ENCODE measurements at places on chromosomes 16 and 17.

GRCh38 chr17:71084838-71085237 is 915.5 kb downstream of the KCNJ2 start:
- DNase-seq: no peak

- DNase-seq: no peak
Observed at GRCh38 chr17:82929676-82930042, 89.8 kb upstream of the ZNF750 start.

GRCh38 chr16:79598348-79599181 is 2.0 kb downstream of the MAF start:
- no peak for DNase-seq

- DNase-seq: no peak
Observed at GRCh38 chr17:9645851-9646545, 681 bp downstream of the USP43 start.

- DNase-seq: no peak
Observed at GRCh38 chr17:41339571-41340172, 11.0 kb downstream of the KRT33A start.

DNA sequence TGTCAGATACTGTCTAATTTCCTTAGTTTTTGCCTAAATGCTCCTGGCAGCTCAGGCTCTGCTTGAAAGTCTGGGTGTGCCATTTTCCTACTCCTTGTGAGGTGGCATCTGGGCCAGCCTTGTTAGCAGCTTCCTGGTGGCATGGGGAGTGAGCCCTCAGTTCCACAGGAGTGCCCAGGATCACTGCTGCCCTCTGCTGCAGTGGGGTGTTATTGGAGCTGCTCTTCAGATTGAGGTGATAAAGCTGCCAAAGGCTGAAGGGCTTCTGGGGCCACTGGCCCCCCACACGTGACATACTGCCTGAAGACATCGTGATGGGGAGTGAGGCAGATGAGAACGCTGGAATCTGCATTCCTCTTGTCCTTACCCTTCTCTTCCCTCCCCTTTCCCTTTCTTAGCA is 27.4 kb downstream of the CEP95 start:
- no peak for DNase-seq

- no peak for DNase-seq
Observed at GRCh38 chr16:79571065-79571902, 29.3 kb downstream of the MAF start.

DNA sequence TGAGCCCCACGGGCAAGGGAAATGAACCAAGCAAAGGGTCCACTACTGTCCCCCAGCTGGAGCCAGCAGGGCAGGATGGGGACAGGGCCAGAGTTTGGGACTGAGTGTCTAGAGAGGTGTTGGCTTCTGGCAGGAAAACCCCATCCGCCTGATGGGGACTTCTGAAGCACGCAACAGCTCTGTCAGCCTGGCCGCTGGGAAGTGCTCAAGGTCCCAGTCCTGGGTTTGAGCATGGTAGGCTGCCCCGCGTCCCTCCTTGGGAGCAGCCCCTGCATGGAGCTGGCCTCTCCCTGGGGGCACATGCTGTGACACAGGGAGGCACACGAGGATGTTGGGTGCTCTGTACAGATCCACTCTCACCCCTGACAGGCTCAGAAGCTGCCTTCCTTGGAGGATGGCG is 14.6 kb downstream of the ACE start:
- DNase-seq: no peak

- peak; percentile 38 for DNase-seq
Observed at GRCh38 chr16:67430977-67431774, at the start of gene HSD11B2. Gene HSD11B2 (plus strand): TSS chr16:67431121. CDS start chr16:67431249, 128 bp downstream.

GRCh38 chr17:8844229-8845218 is 22.9 kb downstream of the PIK3R6 start:
- DNase-seq: no peak

DNA sequence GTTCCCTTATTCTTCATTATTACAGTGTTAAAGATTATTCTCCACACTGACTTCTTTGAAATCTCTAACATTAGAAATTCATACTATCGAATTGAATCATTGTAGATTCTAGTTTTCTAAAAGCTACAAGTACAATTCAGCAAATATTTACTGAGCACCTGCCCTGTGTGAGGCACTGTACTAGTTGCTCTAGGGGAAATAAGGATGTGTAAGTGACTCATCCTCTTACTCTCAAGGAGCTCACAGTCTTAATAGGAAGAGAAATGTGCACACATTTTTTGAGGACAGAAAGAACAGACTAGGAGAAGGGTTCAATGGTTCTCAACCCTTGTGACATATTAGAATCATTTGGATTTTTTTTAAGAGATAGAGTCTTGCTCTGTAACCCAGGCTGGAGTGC is 7.7 kb upstream of the SLFN12L start:
- no peak for DNase-seq

DNA sequence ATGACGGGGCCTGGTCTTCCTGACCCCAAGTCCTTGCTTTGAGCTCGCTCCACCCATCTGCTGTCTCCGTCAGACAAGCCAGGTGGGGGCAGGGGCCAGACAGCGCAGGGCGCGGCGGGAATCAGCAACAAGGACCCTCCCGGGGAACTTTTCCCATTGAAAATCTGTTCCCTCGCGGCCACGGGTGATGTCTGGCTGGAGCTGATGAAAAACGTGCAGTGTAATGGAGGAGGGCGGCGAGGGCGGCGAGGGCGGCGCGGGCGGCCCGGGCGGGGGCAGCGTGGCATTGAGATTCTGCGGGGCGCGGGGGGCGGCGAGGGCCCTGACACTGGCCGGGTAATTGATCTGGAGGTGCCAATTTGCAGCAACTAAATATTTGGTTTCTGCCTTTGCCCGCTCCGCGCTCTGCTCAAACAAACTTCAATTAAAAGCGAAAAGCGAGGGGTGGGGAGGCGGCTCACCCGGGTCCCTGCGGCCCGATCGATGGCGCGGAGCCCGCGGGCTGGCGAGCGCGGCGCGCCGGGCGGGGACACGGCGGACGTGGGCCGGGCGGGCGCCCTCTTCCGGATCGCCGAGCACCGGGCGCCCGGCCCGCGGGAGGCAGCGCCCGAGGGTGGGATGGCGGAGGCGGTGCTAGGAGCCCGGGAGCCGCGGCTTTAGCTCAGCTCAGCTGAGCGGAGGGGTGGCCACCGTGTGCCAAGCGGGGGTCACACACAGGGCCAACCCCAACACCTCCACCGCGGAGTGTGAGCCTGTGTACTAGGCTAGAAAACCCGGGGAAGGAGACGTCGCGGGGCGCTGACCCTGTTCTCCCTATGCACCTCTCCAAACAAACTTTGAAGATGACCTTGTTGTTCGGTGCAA is 32.4 kb downstream of the DCAKD start:
- no peak for DNase-seq

GRCh38 chr16:27401768-27402568 is at the start of gene IL21R:
Gene IL21R (plus strand): TSS chr16:27402174. CDS start chr16:27430072, 27,898 bp downstream.
- peak; percentile 14 for DNase-seq

DNA sequence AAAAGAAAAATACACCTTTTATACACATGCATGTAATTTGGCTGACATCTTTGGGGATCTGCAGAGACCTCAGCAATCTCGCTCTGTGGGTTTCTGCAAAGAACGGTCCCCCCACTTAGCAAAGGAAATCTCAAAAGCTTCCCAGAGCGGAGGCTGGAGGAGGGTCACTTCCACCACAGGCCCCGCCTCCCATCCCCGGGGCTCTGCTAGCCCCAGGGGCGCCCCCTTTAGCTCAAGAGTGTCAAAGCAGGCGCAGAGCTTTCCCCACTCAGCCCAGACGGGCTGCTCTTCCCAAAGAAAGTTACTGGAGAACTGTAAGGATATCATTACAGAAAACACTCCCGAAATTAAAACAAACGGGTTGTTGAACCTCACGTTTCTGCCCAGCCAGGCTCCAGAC is 11.4 kb downstream of the SLC13A5 start:
- no peak for DNase-seq

DNA sequence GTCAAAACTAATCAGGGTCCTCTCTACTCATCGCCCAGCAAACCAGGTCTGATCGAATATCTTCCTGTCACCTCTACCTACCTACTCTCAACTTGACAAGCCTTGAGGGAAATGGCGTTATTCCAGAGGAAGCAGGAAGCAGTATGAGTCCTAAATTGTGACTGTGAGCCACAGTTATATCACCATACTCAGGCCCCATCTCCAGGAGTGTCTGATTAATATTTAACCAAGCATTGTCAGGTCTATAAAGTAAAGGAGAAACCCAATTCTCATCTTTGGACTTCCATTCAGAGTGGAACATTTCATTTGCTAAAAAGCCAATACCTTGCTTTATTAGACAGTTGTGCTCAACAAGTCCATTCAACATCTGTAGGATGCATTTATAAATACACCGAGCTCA is 17.8 kb upstream of the CLEC3A start:
- no peak for DNase-seq

GRCh38 chr17:3669548-3669947 is 936 bp downstream of the EMC6 start:
- DNase-seq: no peak

DNA sequence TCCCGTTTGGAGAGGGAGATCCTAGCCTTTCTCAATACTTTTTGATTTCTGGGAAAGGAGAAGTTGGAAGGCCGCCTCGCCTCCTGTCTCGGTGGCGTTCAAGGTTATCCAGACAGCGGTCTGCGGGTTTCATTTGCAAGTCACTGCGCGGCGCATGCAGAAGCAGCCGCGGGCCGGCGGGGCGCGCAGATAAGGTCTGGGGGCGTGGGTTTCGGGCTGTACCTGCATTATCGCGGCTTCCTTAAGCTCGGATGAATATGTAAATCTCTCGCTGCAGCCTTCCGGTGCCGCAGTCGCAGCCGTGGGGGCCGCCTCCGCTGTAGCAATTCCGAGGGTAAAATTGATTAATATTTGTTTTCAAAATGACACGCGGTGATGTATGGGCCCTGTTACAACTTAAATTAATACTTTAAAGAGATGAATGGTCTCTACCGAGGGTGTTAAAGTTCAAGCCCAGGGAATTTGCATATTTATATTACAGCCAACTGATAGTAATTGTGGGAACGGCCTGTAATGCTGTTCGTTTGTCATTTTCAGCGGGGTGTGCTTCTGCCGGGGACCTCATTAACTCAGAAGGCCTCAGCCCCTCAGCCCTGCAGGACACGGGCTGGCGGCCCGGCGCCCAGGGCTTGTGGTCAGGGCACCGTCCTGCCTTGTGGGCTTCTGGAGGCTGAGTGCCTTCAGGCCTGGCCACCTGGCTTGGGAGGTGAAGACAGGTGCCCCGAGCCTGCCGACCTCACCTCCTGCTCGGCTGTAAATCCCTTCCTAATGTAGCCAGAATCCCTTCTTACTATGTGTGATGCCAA is 99.4 kb downstream of the CYLD start:
- DNase-seq: no peak

GRCh38 chr16:24995469-24995868 is 19.7 kb downstream of the ARHGAP17 start:
- DNase-seq: no peak

DNA sequence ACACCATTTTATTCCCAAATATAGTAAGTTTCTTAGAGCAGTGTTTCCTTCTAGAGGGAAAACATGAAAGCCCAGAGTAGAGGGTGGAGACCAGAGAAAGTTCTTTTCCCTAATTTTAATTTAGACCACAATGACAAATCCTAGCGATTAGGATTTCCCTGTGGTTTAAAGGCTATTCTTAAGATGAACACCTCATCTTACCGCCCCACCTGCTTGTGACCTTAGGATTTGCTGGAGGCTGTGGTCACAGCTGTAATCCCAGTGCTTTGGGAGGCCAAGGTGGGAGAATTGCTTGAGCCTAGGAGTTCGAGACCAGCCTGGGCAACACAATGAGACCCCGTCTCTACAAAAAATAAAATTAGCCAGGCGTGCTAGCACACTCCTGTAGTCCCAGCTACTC is 51.1 kb downstream of the GPRC5B start:
- no peak for DNase-seq

DNA sequence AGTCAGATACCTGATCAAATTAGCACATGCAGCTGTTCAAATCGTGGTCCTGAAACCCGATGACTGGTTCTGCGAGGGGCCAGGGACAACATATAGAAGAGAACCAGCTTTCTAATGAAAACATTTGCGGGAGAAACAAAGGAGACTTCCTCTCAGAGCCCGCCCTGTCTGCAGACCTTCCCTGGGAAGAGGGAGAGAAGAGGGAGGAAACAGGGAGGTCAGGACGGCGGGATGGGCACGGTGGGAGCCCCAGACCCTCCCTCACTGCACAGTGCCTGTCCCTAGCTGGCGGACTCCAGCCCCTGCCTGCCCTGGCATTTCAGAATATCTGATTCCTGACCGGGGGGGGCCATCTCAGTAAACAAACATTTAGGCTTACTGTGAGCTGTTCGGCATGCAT is 317.3 kb downstream of the FOXL1 start:
- no peak for DNase-seq

DNA sequence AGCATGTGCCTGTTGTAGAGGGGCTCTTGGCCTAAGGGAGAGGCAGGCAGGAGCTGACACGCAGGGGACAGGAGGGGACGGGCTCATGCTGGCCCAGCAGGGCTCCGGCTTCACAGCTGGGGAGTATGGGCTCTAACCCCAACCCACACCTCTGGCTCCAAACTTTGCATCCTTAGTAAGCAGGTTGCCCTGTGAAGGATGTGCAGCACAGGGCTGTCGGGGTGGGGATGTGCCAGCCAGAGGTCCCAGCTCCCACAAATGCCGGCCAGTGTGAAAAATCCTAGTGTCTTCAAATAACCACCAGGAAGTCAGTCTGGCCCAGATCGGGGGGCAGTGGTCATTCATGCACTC is 14.0 kb upstream of the FAM83G start:
- no peak for DNase-seq

DNA sequence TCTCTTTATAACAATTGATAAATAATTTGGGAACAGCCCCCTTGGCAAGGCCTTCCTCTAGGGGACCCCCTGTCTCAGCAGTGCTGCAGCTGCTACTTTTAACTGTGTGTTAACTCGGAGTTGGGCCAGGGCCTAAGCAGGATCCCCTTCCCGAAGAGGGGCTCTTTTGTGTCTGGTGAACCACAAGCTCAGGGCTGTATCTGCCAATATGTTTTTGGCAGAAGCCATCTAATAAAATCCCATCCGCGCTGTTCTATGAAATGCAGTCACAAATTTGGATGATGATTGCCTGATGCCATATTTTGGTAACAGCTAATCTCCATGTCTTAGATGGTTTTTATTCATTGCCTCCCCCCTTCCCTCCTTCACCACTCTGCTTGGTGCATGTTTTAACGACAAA is 267.7 kb downstream of the FTO start:
- no peak for DNase-seq

DNA sequence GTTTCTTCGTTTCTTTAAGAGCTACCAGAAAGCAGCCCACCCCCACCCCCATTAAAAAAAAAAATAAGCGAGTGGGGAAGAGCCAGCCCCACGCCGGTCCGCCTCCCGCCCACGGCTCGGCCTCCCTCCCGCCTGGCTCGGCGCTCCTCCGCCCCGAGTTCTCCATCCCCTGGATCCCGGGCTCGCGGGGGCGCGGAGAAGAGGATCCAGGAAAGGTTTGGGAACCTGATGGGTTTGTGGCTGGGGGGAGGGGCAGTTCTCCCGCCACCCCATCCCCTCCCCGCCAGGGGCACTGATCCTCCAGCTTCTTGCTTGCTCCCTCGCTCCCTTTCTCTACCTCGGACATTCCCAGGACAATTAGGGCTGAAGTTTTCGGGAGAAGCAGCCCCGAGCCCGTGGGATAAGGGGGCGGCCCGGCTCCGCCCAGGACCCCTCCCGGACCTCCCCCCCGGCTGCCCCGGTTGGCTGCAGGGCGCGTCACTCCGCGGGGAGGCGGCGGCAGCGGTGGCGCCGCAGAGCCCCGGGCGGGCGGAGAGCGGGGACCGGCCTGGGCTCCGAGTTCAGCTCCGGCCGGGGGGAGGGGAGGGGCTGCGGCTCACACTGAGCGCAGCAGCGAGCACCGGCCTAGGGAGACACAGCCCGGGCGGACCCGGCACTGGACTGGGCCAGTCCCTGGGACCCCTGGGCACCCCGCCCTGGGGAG is 1.0 kb upstream of the SALL1 start:
- DNase-seq: peak; percentile 93

GRCh38 chr17:64160378-64160777 is 30.4 kb upstream of the ERN1 start:
- DNase-seq: no peak

GRCh38 chr16:8869212-8869987 is 594 bp upstream of the CARHSP1 start:
- no peak for DNase-seq

Measured in hippocampal formation (tissue), 2 donors.